ENCODE measurements at places on chromosomes 7 and 10.

DNA sequence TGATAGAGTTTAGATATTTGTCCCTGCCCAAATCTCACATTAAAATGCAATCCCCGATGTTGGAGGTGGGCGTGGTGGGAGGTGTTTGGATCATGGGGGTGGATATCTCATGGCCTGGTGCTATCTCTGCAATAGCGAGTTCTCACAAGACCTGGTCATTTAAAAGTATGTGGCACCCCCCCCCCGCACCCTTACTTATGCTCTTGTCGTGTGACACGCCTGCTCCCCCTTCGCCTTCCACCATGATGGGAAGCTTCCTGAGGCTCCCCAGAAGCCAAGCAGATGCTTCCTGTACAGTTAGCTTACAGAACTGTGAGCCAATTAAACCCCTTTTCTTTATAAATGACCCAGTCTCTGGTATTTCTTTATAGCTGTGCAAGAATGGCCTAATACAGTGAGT is 118.8 kb downstream of the SORBS1 start:
- DNase-seq, result no peak

- DNase-seq, result peak; percentile 80
Measured at GRCh38 chr10:97327348-97328294, 6.9 kb downstream of the FRAT2 start.

DNA sequence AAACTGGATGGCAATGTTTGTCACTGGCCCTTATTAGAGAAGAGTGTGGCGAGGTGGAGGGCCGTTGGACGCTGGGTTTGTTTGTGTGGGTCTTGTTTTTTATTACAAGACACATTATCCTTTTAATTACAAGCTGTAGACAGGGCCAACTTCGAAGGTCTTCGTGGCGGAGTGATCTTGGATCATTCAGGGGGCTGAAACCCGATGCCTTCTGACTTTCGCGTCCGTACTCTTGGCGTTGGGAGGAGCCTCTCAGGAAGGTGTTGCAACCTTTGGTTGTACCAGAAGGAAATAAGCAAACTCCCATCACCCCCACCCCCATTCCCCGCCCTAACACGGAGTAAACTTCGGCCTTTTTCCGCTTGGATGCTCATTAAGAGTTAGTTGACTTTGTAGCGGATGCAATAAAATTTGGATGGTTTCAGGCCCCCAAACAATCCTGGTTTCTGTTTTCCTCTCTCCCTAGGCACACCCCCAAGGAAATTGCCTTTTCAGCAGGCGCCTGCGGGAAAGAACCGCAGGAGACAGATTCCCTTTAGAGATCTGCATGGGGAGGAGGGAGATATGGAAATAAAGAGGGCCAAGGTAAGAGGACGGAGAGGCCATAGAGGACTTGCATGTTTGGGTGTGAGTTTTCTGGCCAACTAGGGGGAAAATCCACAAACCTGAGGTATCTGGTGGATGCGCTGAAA is 294.5 kb upstream of the NFE2L3 start:
- DNase-seq, result peak; percentile 87

- peak; percentile 47 for DNase-seq
Measured at GRCh38 chr7:106216517-106216922, 68.3 kb downstream of the NAMPT start.

DNA sequence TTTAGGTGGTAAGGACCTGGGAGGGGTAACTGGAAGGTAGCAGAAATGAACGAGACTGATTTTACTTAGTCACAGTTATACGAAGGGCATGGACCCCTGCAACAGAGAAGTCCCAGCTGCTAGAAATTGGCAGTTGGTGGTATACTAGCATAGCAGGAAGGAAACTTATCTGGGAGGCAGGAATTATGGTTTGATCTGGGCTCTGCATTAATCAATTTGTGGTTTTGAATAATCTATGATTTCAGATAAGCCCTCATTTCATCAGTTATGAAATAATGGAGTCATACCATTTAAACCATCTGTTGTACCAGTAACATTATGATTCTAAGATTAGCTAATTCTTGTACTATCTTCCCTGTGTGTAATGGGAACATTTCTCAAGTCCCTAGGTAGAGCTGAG is 54.0 kb upstream of the TMEM229A start:
- no peak for DNase-seq

GRCh38 chr7:107390916-107391315 is 78.9 kb upstream of the GPR22 start:
- DNase-seq, result peak; percentile 59

DNA sequence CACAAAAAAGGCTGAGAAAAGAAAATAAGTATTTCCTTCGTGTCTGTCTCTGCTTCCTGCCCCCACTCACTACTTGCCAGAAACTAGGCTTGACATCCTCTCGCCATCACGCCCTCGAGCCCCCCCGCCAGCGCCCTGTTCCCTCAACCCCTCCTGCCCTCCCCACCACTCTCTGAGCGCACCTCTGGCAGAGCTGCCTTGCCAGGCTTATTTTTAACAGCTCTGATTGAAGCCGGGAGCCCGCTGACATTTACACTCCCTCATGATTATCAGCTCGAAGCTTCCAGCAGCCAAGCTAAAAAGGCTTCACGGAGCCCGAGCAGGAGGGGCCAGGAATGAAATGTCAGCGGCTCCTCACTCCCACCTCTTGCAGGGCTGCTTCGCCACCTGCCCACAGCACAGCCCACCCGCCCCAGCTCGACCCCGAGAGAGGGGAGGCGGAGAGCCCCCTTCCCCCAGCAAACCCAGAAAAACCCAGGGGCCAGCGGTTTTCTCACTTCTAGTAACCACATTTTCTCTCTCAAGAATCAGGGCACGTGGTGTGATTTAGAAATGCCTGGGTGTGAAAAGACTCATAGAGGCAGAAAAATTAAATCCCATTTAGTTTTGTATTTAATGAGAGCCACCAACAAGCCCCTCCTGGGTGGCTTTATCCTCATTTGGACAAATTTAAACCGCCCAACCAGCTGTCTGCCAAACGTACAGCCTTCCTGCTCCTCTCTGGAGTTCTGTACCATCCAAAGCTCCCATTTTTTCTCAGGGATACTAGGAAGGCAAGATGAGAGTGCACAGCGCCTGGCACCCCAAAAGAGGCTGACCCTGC is 89.3 kb downstream of the SLIT1 start:
- peak; percentile 37 for DNase-seq

DNA sequence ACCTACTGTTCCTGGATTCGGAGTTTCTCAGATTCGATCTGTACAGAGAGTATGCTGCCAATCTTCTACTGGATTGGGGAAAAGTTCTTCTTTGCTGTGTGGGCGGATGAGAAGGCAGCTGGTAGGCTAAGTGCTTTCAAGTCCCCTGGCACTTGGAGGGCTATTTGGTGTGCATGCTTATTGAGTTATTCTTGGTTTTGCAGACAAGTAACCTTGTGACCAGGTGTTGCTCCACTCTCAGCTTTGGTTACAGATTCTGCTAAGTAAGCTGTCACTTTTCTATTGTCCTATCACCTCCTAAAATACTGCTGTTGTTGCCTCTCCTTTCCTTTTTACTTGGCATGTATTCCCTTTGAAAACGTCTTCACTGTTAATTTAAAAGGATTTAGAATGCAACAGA is 1375.1 kb upstream of the LRRTM3 start:
- no peak for DNase-seq

DNA sequence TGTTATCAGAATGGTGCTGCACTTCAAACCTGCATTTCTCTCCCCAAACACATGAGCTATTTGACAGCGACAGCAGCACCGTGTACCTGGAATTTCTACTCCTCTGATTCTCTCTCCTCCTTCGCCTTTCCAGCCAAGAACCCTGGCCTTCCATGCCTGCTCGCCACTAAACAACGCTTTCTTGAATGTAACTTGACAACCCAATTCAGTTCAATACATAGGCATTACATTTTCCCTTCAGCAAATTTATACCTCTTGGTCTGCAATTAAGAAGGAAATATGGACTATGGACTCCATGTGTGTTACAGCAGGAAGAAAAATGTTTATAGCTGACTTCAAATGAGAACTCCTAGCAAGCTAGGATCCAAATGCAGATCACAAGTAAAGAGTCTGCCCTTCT is 162.6 kb upstream of the AUTS2 start:
- DNase-seq, result no peak

GRCh38 chr10:77305650-77306632 is 331.7 kb downstream of the KCNMA1 start:
- peak; percentile 78 for DNase-seq

DNA sequence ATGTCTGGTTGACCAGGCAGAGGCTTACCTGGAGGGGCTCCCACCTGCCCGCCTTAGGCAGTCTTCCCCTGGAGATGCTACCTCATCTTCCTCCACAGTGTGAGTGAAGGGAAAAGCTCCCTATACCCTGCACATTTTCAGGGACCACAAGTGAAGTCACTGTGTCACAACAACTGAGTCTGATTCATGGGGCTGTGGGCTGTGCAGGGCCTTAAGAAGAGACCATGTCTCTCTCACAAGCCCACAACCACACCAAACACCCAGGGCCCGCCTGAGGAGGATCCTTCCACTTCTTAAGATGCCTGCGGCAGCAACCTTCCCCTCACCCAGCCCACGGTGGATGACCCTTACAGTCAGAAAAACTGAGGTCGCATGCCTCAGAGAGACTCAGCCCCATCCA is 118.3 kb downstream of the KMT2E start:
- DNase-seq, result no peak

GRCh38 chr7:158424531-158424930 is 163.1 kb downstream of the PTPRN2 start:
- no peak for DNase-seq

- DNase-seq, result peak; percentile 94
Measured at GRCh38 chr10:20890491-20891337, 6.4 kb downstream of the NEBL start.

DNA sequence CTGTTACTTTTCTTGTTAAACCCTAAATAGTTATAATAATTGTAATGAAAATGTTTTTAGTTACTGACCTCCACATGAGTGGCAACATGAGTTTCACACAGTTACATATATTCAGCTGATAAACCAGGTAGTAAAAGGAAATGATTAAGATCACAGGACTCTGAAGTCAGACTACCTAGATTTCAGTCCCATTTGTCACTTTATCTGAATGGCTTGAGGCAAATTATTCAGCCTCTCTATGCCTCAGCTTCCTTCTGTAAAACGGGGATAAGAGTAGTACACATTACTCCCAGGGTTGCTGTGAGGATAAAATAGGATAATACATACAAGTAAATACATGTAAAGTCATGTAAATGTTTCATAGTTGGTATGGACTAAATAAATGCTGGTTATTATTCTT is 254.3 kb upstream of the LRRTM3 start:
- DNase-seq, result no peak

DNA sequence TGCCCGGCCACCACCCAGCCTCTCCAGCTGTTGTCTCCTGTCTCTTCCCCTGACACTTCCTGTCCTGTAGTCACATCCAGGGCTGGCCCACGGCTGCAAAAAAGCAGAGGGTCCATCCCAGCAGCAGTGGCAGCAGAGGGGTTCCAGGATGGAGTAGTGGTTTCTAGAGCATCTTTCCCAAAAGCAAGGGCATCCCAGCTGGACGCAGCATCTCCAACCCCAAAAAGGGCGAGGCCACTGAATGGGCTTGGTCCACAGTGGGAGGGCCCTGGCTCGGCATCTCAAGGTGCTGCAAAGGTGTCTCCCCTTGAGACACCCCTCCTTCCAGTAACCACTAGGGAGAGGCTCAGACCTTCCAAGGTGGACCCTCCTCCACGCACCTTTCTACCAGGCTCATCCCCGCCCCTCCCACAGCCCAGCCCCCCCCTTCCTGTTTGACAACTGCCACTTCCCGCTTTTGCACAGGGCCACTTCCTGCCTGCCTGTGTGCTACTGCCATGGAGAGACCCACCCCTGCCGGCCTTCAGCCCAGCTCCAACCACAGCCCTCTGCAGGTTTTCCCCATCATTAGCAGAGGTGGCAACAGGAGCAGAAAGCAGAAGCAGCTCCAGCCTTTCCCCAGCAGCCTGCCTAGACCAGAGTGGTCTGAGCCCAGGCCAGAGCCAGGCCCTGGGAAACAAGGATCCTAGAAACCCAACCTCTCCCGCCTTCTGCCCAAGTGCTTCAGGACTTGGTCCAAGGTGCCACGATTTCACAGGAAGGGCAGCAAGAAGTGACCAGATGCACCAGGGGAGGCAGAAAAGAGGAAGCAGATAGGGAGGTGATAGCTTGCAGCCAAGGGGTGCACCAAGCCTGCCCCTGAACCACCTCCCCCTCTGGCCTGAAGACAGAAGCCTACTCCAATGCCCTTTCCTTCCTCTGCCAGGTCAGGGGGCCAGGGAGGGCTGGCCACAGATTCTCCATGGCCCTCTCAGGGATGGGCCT is 8.6 kb downstream of the CAMK2G start:
- peak; percentile 8 for DNase-seq

GRCh38 chr7:111677848-111678247 is 115.6 kb upstream of the IMMP2L start:
- DNase-seq, result no peak

GRCh38 chr10:124520558-124521428 is 59.2 kb downstream of the LHPP start:
- peak; percentile 17 for DNase-seq

- DNase-seq, result peak; percentile 90
Measured at GRCh38 chr7:95396136-95397032, at the start of gene PON3. Gene PON3 (minus strand): TSS chr7:95396375. CDS start chr7:95396350, 25 bp downstream.

DNA sequence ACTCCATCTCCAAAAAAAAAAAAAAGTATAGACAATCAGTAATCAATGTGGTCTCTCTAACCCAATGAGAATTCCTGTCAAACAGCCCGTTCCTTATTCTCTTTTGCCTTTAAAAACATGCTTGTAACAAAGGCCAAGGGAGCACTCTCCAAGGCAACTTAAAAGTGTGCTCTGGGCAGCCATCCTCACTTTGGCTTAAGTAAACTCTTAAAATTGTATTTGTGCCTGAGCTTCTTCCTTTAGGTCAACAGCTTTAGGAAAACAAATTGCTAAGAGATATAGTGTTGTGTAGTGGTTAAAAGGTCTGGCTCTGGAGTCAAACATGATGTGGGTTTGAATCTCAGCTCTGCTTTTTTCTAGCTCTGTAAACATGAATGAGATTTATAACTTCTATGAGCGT is 13.9 kb upstream of the EPC1 start:
- no peak for DNase-seq

DNA sequence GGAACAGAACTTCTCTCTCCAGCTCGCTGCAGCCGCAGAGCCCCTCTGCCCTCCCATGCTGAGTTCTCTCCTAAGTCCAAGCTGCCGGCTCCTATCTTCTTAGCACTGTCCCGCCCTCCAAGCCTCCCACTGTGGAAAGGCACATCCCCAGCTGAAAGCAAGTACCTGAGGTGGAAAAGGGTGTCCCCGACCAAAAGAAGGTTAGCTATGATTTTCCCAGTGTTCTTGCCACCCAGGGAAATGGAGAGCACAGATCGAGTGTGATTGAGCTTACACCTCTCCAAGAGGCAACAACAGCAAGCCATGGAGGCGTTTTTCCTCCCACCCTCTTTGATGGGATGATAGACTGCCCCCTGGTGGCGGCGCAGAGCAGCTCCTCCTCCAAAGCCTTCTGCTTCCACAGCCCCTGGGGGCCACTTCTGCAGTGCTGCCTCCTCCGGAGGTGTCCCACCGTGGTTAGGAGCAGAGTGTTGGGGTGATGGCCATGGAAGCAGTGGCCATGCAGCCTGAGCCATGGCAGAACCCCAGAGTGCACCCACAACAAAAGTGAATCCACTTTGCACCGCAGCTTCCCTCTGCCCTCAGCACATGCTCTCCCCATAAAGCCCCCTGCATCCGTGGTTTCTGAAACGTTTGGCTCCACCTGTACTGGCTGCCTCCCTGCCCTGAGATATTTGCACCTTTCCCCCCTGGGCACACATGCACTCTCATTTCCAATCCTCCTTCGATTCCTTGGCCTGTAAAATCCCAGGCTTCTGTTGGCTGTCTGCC is 143.1 kb upstream of the STK17A start:
- DNase-seq, result peak; percentile 47

- peak; percentile 52 for DNase-seq
Measured at GRCh38 chr7:158301207-158301606, 286.4 kb downstream of the PTPRN2 start.

Data from NCI-H69 (cell line).